Stimulated activated CD8-positive, alpha-beta memory T cell treated with anti-CD3 and anti-CD28 coated beads, Interleukin-15, amount 100 ng/mL, for 4 hours (primary cell): ENCODE measurements at places on chromosomes 7 and 10.

DNA sequence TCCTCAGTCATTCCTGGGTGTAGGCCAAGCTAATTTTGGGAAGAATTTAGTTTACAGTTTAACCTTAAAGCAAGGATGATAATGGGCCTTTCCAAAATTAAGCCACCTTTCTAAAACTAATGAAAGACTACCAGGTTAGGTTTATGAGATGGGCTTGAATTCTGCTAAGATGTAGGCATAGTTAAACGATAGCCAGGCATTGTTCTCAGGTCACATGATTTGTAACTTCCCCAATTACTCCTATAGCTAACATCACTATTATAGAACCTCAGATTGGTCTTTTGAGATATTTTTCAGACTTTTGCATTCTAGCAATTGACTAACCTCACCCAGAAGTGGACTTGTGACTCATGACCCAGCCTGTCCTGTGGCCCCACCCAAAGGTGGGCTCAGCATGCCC, 7.0 kb upstream of the NUB1 start:
- no peak for DNase-seq

GRCh38 chr7:151179946-151180345, 7.1 kb downstream of the ASB10 start:
- DNase-seq, result no peak

GRCh38 chr7:153858355-153858754, 193.8 kb upstream of the DPP6 start:
- no peak for DNase-seq

GRCh38 chr10:127034790-127035189, 129.6 kb downstream of the DOCK1 start:
- DNase-seq, result no peak

GRCh38 chr10:80538481-80539185, 931 bp downstream of the SH2D4B start:
- DNase-seq, result no peak
